RKO (cell line): ENCODE measurements at places on chromosomes 13 and 19.

- DNase-seq: no peak
Observed at GRCh38 chr13:34381228-34381627, 560.8 kb upstream of the NBEA start.

DNA sequence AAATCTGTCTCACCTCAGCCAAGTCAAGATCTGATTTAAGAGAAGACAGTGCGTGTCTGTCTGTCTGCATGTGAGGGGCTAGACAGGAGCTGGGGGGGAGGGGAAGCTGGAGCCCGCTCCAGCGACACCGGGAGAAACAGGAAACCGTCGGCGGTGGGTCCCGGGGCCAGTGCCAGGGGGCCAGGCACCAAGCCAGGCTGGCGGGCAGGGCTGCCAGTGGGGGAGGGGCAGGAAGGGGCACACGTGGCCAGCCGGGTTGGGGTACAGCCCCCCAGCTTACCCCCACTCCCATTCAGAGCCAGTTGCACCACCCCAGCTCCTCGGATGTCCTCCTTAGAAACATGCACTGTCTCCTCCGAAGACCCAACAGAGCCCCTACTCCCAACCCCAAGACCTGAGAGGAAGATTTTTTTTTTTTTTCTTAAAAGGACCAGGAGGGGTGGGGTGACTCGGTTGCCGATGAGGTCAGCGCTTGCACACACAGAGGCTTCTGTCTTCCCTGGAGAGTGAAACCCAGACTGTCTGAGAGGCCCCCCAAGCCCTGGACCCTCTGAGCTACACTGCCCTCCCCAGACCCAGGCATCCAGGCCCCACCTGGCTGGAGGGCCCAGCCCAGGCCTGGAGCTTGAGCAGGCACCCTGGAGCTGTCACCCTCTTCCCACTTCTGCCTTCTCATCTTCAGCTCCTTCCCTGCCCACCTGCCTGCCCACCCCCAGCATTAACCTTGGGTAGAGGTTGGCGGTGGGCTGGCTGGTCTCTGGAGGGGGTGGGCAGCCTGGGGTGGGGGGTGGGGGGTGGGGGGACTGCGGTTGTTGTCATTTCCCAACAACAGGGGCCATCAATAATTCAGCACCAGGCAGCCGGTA is 4.0 kb downstream of the ERF start:
- no peak for DNase-seq

DNA sequence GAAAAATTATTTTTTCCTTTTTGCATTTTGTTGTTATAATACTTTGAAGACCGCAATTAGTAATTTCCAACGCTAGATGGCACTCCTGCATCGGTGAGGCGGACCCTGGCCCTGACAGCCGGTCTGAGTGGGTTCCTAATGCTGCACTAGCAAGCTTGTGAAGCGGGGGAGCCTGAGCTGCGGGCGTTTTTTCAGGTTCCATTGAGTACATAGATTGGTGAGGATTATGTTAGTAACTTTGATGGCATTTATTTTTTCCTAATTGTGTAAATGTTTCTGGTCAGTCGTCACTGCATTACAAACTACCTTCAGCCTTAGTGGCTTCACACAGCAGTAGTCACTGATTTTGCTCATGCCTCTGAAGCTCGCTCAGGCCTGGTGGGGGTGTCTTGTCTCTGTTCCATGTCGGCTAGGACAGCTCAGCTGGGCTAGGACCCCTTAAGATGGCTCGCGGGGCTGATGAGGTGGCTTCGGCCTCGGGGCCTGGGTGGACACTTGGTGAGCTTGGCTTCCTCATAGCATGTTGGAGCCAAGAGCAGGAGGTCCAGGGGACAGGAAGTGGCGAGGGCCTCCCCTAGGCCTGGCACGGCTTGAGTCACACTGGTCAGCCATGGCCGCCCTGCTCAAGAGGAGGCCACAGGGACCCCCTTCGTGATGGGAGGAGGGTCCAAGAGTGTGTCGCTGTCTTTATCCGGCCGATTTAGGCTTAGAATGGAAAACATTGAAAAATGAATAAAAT is 25.0 kb downstream of the ERCC5 start:
- peak; percentile 65 for DNase-seq

- no peak for DNase-seq
Observed at GRCh38 chr19:13995878-13996765, 10.0 kb downstream of the RFX1 start.

DNA sequence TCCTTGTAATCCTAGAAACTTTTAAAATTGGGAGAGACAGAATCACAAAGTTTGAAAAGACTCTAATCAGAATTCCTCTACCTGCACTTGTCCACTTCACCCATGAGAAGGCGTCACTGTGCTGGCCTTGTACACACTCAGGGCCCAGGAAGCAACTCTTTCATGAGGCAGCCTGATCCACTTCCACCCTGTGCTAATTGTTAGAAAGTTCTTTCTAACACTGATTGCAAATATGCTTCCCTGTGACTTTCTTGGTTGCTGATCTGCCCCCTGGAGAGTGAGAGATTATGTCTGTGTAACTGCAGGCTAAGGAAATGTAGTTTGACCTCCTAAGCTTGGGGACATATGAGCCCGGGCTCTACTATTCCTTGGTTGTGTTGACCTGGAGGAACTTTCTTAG is 494.6 kb downstream of the MYO16 start:
- no peak for DNase-seq

DNA sequence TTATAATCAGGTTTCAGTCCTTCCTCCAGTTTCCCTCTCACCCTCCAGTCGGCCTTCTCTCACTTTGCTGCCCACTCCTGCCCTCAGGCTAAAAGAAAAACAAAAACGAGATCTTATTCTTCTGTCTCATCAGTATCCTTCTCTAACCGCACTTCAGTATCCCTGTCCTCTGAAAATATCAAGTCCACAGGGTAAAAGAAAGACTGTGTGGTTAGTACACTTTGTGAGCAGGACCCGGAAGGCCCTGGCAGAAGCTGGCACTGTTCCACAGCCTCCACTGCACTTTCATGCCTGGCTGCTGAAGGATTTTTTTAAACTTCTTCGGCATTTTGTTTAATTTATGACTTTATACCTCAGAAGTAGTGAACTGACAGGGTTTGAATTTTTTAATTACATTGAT is 51.8 kb downstream of the TM9SF2 start:
- no peak for DNase-seq

DNA sequence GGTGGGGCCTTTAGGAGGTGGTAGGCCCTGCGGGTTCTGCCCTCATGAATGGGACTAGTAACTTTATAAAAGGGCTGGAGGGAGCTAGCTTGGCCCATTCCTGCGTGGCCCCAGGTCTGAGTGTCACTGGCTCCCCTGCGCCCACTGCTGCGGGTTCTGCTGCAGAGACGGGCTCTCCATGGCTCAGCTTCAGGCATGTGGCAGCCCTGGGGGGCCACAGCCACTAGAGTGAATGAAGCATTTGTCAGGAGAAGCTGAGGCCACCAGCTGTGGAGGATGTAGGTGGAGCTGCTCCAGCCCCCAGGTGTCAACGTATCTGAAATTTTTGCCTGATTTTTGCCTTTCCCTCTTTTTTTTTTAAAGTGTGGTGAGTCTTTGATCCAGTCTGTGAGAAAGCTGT is 119.1 kb downstream of the SOX1 start:
- no peak for DNase-seq

DNA sequence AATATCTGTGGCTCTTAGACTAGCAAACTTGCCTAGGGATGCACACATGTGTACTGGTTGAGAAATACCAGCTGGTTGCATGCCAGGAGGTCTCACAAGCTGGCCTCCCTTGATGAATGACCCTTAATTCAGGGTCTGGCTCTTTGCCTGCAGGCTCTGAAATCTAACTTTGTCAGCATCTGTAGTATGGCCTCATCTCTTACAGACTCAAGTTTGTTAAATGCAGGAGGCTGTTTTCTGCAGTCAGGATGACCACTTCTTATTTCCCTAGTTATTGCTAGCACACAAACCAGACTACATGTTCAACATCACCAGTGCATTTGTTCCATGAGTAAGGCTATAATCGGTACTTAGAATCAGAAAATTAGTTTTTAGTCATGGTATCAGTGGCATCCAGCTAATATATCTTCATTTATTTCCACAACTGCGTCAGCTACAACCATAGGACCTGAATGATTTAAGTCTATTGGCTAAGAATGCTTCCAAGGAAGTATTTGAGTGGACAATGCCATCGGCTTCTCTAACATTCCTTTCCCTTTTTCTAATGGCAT is 23.3 kb upstream of the POSTN start:
- DNase-seq: no peak

GRCh38 chr13:49545661-49546060 is 39.7 kb downstream of the RCBTB1 start:
- DNase-seq: no peak
